Naive thymus-derived CD4-positive, alpha-beta T cell (primary cell): ENCODE measurements at places on chromosomes 12 and 14. TPM values are rescaled to one million over a fixed set of nuclear protein-coding genes. Genes with fewer than 3 reads are reported as not detected.

The TRPV4 gene
- total RNA-seq, result not detected in 2 replicates

The C12orf42 gene
- total RNA-seq, result 1.9 and 2.6 TPM in 2 replicates

DNA sequence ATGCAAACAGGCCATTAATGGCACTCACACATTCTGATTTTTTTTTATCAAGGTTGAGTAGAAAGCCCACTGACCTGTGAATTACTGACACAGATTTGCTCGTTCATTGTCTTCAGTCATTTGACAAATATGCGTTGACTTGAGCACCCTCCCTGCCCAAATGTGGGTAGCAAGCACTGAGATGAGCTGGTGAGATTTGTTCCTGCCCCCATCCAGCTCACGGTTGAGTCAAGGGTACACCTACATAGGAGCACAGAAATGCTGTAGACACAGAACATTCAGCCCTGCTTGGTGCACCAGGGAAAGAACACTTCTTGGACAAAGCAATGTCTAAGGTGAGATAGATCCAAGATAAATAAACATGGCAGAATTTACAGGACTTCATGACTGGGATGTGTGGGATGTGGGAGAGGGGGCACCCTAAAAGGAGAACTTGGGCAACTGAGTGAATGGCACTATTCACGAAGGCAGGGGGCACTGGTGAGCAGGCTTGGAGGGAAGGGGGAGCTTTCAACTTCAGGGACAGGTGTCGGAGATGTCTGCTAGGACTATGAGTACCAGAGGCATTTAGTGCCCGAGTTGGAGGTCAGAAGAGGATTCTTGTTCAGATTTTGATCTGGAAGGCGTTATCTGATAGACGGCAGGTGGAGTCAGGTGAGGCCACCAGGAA lies 213.4 kb downstream of the VRK1 start:
- no peaks in the 10 kb centered on the region for H3K27me3 ChIP-seq
- DNase-seq, result no peak
- H3K36me3 ChIP-seq, result no peaks in the 10 kb centered on the region

DNA sequence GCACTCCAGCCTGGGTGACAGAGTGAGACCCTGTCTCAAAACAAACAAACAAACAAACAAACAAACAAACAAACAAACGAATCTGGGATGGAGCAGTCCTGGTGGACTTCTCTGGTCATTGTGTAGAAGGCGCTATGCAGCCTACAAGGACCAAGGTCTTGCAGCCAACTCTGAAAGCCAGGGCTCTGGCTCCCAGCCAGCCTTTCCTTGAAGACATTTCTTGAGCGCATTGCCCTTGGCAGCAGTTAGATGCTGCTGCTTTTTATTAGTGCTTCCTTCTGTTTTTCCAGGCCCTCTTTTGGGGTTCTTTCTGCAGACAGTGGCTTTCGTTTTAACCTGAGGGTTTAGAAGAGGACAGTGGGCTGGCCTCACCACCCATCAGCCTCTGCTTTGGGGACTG lies 20.2 kb downstream of the CCDC177 start:
- no peak overlapping the region for H3K4me3 ChIP-seq
- no peak overlapping the region for H3K27ac ChIP-seq
- H3K27me3 ChIP-seq, result peaks cover 2% of the 10 kb centered on the region
- no peak for DNase-seq

DNA sequence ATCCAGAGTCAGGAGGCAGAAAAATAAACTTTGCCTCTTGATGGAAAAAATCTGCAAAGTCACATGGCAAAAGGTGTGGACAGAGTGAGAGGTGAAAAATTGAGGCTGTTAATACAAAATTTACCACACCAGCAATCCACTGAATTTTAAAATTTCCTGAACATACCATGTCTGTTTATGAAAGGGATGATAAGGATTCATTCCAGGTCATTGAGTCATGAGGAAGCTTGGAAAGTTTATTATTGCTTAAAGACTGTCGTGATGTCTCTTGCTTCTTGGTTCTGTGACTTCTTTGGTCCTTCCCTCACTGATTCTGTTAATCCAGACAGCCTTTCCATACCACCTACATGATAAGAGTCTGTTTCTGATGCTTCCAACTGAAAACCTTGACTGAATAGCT lies 73.2 kb downstream of the TTC6 start:
- DNase-seq, result no peak
- H3K36me3 ChIP-seq, result no peaks in the 10 kb centered on the region
- no peaks in the 10 kb centered on the region for H3K4me1 ChIP-seq
- no peaks in the 10 kb centered on the region for H3K27me3 ChIP-seq
- H3K4me3 ChIP-seq, result no peak overlapping the region
- no peak overlapping the region for H3K27ac ChIP-seq

- H3K4me1 ChIP-seq, result peaks cover 25% of the 10 kb centered on the region
- DNase-seq, result no peak
- no peaks in the 10 kb centered on the region for H3K36me3 ChIP-seq
- no peaks in the 10 kb centered on the region for H3K27me3 ChIP-seq
Measured at GRCh38 chr14:24670594-24670993, 36.6 kb upstream of the GZMB start.

DNA sequence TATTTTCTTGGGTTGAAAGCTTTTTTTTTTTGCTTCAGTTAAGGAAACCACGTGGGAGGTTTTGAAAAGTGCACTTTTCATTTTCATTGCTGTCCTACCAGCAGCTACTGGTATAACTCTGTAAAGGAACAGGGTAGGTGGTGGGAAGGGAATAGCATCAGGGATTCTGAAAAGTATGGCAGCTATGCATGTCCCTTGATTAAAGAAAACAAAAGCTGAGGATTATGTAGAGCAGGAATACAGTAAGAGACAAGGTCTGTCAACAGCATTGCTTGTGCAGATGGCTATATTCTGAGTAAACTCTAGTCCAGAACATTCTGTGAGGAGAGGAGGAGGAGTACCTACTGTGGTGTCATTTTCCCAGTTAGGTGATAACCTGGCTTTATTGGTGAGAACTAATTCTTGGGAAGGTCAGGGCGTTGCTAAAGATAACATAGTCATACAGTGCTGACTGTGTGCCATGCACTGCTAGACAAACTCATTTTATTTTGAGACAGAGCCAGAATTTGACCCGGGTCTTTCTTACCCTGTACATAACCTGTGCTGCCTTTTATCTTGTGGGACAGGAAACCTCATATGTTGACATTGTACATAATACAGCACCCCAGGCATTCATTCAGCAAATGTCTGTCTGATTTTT lies 80.3 kb upstream of the TRAF3 start:
- H3K27ac ChIP-seq, result no peak overlapping the region
- no peak for DNase-seq
- no peaks in the 10 kb centered on the region for H3K4me1 ChIP-seq
- no peak overlapping the region for H3K4me3 ChIP-seq
- peaks cover 7% of the 10 kb centered on the region for H3K36me3 ChIP-seq

- H3K4me1 ChIP-seq, result no peaks in the 10 kb centered on the region
- no peak overlapping the region for H3K4me3 ChIP-seq
- H3K36me3 ChIP-seq, result no peaks in the 10 kb centered on the region
- no peaks in the 10 kb centered on the region for H3K27me3 ChIP-seq
- no peak for DNase-seq
- H3K27ac ChIP-seq, result no peak overlapping the region
Measured at GRCh38 chr12:108647585-108648287, 14.0 kb upstream of the SELPLG start.

DNA sequence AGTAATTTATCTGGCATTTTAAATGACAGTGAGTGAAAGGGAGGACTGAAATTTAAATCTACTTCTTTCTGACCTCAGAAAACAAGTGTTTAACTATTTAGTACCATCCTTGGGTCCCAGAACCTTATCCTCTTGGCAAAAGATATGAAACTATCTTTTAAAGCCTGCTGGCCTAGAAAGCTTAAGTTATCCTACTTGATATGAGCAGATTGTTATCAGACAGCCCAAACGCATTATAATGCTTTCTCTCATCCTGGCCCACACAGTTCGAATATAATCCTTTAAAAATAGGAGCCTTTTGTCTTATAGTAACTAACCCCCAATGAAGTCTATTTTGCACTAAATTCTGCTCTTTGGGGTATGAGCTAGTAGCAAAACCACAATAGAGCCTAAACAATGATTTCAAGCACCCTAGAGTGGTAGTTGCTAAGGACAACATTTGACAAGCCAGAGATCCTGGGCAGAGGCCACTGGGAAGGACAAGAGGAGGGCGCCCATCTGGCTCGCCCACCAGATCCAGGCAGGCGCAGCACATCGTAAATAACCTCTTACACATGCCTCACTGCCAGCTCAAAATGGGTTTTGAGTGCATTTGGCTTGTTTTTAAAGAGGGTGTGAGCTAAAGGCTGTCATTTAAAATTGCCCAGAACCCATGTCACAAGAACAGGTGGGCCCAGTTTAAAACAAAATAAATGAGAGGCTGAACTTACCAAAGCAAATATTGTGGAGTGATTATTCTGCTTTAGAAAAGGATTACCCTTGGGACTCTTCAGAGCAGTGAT lies 37.7 kb upstream of the CRY1 start:
- H3K36me3 ChIP-seq, result no peaks in the 10 kb centered on the region
- H3K27ac ChIP-seq, result no peak overlapping the region
- DNase-seq, result no peak

DNA sequence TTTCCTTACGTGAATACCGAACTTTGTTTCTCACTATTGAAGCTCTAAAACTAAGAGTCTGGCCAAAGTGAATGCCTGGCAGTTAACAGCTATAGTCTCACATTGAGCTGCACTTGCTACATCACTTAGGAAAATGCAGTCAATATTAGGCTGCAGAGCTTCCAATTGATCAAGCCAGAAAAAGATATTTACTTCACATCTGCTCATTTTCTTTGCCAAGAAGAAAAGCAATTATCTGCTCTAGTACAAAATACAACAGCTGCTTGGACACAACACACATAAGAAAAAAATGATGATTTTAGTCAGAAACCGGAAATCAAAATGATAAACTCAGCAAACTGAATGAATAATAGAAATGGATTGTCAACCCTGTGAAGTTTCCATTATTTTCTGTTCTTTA lies 45.4 kb downstream of the TMTC1 start:
- no peaks in the 10 kb centered on the region for H3K27me3 ChIP-seq
- no peak for DNase-seq
- H3K4me1 ChIP-seq, result no peaks in the 10 kb centered on the region

GRCh38 chr14:85686908-85687307 lies 157.0 kb downstream of the FLRT2 start:
- H3K27ac ChIP-seq, result no peak overlapping the region
- H3K4me1 ChIP-seq, result no peaks in the 10 kb centered on the region
- H3K4me3 ChIP-seq, result no peak overlapping the region
- no peaks in the 10 kb centered on the region for H3K36me3 ChIP-seq

- no peaks in the 10 kb centered on the region for H3K27me3 ChIP-seq
- H3K27ac ChIP-seq, result no peak overlapping the region
- no peaks in the 10 kb centered on the region for H3K4me1 ChIP-seq
- no peaks in the 10 kb centered on the region for H3K36me3 ChIP-seq
- no peak overlapping the region for H3K4me3 ChIP-seq
Measured at GRCh38 chr14:85464135-85464895, 65.6 kb upstream of the FLRT2 start.

DNA sequence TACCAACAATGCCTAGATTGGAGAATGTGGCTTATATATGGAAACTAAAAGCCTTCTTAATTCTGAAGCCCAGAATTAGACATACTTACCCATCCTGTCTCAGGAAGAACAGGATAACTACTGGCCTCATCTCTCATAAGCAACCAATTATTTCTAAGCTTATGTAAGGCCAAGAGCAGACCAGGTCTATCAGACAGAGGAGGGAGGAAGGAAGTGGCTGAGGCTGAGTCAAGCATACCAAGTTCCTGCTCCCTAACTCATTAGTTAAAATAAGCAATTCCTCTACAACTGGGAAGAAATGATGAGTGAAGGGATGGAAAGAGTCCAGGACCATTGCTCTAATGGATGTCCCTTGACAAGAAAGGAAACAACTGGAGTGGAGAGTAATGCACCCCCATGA lies 27.0 kb upstream of the INSM2 start:
- H3K4me1 ChIP-seq, result no peaks in the 10 kb centered on the region
- no peaks in the 10 kb centered on the region for H3K27me3 ChIP-seq
- no peak for DNase-seq
- H3K27ac ChIP-seq, result no peak overlapping the region
- no peak overlapping the region for H3K4me3 ChIP-seq
